ENCODE measurements at places on chromosomes 1 and 21.

- no peak for DNase-seq
These were observed 7.1 kb downstream of the PHLDA3 start for GRCh38 chr1:201461645-201462441.

GRCh38 chr1:220681220-220681880, 8.8 kb upstream of the C1orf115 start:
- DNase-seq: no peak

- DNase-seq: peak; percentile 24
These were observed 189.7 kb downstream of the SEC16B start for GRCh38 chr1:177780096-177780700.

- no peak for DNase-seq
These were observed 330.7 kb downstream of the CAMTA1 start for GRCh38 chr1:7116001-7116400.

DNA sequence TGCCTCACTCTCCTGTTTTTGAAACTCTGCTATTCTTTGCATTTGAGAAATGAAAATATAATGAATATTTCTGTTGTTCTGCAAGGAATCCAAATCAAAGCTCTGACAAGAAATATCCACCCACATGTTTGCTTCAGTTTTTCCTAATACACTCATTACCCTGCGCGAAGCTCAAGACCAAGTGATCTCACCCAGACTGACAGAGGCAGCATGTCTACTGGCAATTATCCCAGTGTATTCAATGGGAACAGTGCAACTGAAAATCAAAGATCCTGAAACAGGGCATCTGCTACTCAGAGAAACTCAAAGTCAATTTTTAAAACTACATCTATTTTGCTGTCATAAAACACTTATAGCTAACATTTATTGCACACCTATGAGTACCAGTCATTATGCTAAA, 321.0 kb upstream of the LRRC7 start:
- peak; percentile 25 for DNase-seq

- no peak for DNase-seq
These were observed 296 bp upstream of the RNPEP start for GRCh38 chr1:201982082-201982622.

- no peak for DNase-seq
These were observed 21.7 kb downstream of the ERI3 start for GRCh38 chr1:44333376-44333775.

DNA sequence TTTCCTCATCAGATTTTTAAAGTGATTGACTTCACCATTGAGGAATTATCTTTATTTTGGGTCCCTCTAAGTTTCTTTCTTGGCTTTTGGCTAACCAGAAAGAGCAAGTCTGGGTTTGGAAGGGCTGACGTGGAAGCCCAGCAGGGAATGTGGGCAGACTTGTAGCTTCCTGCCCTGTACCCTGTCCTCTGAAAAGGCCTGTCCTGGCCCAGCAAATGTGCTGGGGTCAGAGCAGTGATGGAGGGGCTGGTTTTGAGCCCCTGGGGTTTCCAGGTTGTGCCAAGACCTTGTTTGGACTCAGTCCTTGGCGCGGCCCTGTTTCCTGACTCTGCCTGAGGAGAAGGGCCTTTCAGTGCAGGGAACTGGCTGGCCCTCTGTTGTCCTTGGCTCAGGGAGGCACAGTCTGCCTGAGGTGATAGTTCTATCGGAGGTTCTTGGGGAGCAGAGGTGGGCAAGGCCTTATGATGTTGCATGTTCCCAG, 72.1 kb downstream of the UCK2 start:
- DNase-seq: no peak

- no peak for DNase-seq
These were observed 188.0 kb upstream of the L1TD1 start for GRCh38 chr1:62006690-62007089.

DNA sequence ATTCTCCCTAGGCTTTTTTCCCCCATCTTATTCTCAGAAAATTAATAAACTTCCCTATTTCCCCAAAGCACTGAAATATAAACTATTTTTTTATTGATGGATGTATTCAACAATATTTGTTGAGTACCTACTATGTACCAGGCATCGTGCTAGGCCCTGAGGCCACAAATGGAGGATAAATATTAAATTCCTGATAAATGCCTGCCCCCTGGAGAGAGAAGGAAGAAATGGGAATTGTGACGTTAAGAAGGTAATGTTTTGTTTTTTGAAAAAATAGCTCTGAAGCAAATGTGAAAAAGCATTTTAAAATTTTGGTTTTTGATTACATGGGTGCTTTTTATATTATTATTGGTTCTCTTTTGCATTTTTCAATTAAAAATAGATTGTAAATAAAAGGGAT, 60.5 kb upstream of the DPT start:
- no peak for DNase-seq

- DNase-seq: no peak
These were observed 283.8 kb upstream of the DAB1 start for GRCh38 chr1:57707631-57708030.

DNA sequence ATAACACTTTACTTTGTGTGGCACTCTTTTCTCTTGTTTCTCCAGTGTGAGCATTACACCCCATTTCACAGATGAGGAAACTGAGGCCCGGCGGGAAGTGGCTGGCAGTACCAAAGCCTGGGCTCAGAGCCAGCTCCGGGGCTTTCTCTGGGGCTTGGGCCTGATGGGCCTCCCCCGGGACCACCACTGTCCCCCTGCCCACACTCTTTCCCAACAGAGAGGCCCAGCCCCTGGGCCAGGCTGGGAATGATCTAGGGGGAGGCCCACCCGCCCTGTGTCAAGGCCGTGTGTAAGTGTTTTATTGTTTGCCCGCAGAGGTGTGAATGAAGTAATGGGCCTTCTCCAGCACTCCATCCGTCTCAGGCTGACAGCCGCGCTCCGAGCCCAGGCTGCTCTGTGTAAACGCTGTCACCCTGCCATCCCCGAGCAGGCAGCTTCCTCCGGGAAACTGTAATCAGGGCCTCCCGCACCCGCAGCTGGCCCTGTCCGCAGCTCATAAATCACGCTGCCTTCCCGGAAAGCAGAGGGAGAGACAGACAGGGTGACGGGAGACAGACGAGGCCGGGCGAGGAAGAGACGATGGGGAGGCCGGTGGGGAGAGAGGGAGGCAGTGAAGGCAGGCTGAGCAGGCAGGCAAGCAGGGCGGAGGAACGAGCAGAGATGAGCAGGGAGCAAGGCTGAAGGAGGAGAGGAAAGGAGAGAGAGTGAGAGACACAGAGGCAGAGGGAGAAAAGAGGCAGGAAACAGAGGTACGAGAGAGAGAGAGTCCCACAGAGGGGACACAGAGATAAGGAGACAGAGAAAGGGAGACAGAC, 109.7 kb upstream of the ZBTB40 start:
- DNase-seq: no peak

DNA sequence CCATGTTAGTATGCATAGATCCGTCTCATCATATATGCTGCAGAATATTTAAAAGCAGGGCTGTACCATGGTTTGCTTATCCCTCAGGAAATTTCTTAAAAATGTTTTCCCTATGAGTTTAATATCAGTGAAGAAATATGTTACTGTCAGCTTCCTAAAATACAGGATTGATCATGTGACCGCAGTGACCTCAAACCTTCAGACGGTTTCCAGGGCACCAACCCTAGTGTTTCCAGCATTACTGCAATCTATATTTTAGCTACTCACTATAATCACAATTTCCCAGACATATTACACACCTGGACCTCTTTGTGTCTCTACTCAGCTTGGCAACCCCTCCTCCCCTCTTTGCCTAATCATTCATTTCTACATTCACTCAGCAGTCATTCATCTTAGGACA, 7.7 kb upstream of the SDHB start:
- DNase-seq: no peak

DNA sequence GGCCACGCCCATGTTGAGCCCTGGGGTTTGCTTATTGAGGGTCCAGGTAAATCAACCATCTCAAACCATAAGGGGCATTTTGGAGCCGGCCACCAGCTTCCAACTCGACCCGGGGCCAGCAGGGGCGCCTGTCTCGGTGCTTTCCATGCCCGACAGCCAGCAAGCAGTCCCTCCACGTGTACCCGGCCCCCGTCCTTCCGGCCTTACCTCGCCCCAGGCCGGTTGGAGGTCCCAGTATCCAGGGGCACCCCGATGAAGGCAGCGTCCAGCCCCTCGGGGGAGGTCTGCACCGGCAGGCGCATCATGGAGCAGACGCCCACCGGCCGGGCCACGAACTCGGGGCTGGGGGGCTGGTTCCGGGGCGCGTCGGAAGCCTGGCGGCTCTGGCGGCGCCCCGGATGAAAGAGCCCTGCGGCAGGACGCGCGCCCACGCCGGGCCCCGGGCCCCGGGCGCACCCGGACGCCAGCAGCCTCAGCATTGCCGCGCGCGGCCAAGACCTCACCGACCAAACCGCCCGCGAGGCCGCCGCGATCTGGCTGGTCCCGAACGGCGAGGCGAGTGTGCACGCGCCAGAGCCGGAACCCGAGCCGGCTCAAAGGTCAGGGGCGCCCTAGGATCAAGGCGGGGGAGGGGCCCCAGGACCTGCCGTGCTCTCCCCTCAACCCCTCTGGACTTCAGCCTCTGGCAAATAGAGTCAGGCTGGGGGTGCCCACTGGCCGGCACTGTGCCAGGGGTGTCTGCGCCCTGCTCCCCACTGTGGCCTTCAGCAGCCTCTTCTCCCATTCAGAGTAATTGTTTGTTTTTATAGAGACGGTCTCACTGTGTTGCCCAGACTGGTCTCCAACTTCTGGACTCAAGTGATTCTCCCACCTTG, at the start of gene AGMAT:
TSS of gene AGMAT (minus strand) at position 563 of the 875 bp plus-strand sequence. CDS start at position 479, 84 bp downstream.
- no peak for DNase-seq

Data from forelimb muscle (tissue), 1 donor.